Fibroblast of upper back skin (primary cell): ENCODE measurements at places on chromosomes 1 and 21.

DNA sequence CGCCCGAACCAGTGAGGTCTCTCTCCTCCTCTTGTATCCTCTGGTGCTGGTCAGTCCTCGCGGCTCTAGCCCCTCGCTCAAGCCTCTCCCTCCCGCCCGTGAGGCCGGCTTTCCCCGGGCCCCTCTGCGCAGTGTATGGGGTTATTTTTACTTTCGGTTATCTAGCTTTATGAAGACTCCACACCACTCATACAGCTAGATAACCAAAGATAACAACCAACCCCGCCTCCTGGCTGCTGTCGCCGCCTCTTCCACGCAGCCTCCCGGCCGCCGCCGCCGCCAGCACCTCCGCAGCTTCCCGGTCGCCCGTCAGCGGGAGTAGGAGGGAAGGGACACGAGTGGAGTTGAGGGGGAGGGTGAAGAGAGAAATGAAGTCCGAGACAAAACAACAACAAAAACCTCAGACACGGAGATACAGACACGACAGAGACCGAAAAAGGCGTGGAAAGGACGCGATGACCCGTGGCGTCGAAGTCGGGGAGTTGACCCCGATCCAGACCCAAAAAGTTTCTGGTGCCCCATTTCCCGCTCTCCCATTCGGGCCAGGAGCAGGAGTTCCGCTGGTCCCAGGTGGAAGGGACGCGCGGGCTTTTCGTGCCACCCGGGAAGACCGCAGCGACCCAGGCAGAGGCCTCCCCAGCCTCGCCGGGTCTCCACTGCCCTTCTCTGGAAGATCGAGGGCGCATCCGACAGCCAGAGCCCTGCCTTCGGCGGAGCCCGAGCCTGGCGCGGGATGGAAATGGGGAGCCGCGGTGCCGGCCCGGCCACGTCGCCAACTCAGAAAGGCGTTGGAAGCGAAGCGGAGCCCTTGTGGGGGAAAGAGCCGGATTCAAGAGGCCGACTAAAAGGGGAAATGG, 51.4 kb downstream of the RHBG start:
- no peak for DNase-seq

- peak; percentile 96 for DNase-seq
These were observed 17.0 kb downstream of the C1orf198 start for GRCh38 chr1:230851291-230851691.

DNA sequence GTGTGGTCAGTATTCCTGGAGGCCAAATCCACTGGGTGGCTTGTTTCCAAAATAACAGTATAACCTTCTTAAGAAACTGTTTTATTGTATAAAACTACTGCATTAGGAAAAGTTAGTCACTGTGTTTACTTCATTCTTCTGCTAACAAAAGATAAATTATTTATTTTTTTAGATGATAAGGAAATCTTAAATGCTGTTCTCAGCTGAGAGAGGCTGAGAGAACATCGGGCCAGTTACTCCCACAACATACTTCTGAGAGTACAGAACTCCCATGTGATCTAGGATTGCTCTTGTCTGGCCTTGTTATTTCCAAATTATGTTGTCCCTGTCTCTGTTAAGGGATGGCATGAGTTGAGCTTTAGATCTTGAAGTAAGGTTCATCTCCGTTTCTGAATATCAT, 96.7 kb upstream of the CXADR start:
- no peak for DNase-seq

DNA sequence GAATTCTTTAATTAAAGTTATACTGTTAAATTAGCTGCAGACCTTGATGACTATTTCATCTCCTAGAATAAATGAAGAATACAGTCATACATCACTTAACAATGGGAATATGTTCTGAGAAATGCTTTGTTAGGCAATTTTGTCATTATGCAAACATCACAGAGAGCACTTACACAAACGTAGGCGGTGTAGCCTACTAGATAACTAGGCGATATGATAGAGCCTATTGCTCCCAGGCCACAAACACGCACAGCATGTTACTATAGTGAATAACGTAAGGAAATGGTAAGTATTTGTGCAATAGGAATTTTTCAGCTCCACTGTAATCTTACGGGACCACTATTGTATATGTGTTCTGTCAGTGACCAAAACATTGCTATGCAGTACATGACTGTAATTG, 37.6 kb upstream of the DESI2 start:
- no peak for DNase-seq

DNA sequence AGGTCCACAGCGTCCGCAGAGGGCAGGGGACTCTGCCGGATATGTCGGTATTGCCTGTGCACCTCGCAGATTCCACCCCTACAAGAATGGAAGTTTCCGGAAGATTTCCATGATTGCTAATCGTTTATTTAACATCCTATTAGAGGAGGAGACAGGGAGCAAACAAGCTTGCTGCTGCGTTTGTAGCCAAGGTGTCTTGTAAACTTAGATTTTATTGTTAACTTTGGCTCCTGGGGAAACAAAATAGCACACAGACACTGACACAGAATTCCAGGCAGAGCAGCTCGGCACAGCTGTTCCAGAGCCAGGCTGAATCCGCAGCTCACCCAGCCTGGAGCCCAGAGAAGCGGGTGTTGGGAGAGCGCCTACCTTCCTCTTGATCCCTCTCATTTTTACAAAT, 75.7 kb downstream of the AJAP1 start:
- DNase-seq = no peak

- DNase-seq = peak; percentile 16
These were observed 101.4 kb downstream of the PBX1 start for GRCh38 chr1:164660412-164660772.
